ENCODE measurements at places on chromosomes 2 and 18. TPM values are rescaled to one million over a fixed set of nuclear protein-coding genes. Genes with fewer than 3 reads are reported as not detected.
A peak's percentile ranks its signal among the peaks of the same experiment; 100 is the strongest.

- DNase-seq = no peak
These were observed 314.2 kb downstream of the PID1 start for GRCh38 chr2:228956701-228957474.

- DNase-seq = no peak
These were observed 799.6 kb downstream of the KCNJ3 start for GRCh38 chr2:155498106-155498505.

- no peak for DNase-seq
These were observed 270.8 kb upstream of the AGAP1 start for GRCh38 chr2:235223011-235223410.

DNA sequence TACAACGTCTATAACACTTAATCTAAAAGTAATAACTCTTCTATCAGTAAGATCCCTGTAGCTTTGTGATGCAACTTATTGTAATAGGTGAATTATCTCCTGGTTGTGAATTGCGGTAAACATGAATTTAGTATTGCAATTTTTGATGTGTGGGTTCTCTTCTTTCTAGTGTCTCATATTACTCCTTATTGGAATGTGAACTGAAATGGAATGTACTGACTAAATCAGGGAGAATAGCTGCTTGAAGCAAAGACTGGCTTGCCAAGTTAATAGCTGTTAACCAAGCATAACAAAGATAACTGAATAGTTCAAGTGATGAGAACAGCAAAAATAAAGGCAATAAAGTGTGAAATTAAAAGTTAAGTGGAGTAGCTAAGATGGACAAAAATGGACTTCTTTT lies 60.5 kb upstream of the TFPI start:
- DNase-seq = no peak

GRCh38 chr2:231905026-231905425 lies 21.2 kb downstream of the NPPC start:
- no peak for DNase-seq

DNA sequence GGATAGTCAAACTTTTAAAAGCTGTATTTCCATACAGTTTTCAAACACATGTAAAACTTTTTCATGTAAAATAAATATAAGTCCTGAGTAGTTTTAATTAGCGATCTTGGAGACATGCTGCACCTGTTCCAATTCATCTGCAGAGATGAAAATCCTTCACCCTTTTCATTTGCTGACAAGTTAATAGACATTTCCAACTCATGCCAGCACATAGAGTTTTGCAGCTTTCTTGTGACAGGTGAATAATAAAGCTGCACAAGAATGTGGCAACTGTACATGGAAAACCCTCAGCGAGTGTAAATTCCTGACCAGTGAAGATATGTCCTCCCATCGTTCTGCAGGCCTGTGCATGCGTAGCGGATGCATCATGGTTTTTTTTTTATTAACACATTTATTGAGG lies 771.4 kb downstream of the TDRD15 start:
- DNase-seq = no peak

DNA sequence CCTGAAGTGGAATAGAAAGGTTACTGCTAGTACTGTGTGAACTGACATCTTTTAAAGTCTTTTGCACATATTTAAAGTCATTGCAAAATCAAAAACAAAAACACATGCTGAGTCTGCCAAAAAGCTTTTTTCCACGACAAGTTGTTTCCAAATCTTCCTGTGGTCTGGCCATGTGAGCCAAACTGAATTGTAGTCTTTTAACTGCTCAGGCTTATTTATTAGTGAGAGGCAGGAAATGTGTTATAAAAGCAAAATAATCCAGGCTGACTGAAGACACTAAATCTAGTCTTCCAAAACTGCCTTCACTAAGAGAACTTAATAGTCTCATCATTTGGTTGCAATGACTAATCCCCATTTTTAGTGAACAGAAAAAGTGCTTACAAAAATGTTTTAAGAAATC lies 2.3 kb downstream of the KRCC1 start:
- DNase-seq = no peak

DNA sequence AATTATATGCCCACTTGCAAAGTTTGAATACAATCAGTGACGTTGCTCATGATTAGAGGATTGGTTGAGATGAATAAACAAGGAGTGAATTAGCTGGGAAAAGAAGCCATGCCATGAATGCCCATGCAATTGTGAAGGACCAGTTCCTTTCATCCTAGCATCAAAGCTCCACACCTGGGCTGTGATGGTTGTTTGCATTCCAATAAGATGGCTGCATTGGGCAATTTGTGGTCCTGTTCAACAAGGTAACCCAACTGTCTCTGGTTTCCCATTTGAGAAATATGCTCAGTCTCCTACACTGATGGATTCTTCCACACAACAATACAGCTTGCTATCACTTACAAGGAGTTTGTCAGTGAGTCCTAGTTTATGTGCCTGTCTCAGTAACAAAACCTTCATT lies 550.2 kb downstream of the STK39 start:
- no peak for DNase-seq

- DNase-seq = no peak
These were observed 28.6 kb upstream of the SLC35F5 start for GRCh38 chr2:113784823-113785744.

DNA sequence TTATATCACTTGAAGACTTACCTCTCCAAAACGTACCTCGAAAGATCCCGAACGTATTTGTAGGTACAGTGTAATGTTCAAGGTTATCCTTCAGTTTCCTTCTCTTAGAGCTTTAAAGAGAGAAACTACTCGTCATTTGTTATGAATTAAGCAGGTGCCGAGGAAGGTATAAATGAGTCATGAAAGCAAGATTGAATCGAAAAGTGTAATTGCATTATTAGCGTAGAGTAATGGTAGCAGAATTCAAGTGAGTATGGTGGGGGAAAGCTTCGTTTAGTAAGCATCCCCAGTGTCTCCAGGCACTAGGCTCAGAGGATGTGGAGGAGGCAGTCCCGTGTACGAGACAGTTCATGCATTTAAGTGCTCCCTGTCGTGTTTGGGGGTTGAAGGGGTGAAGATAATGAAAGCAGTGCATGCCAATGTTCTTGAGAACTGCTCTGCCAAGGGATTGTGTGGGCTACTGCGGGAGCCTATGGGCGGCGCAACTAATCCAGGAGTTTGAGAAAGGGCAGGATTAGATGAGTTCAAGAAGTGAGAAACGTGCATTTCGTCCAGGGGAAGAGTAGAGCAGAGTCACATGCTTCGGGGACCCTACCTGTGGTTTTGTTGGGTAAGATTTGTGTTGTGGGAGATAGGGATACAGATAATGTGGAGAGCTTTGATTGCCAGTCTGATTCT lies 858 bp downstream of the POLR1B start:
- DNase-seq = peak; percentile 37

DNA sequence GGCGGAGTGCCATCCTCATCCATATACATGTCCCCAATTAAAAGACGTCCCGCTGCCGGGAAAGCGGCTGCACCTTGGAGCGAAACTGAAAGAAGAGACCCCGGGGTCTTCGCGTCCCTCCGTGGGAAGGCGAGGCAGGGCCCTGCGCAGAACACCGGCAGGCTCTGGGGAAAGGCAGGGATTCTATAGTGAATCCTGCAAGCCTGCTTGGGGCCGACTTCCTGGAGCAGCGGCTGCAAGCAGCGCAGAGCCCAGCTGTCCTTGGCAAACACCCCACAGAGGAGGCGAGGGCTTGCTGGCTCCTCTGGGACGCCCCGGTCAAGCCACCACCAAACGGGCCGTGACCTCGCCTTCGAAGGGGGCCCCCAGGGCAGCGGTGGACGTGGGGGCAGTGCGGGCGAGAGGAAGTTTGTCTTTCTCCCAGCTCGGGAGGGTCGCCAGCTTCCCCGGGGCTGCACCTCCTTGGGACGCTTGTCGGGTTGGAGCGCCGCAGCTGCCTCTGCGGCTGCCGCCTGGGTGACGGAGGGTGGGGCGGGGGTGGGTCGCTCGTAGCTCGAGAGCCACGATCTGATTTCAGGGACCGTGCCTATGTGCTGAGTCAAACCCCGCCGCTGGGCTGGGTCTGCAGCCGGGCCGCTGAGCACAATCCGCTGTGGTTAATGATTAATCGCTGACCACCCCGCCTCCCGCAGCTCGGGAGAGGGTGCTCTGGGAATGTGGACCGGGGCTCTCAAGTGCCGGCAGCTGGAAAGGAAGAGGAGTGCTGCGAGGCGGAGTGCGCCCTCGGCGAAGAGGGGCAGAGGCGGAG lies 486 bp upstream of the GPR39 start:
- peak; percentile 97 for DNase-seq

GRCh38 chr2:239626961-239627592 lies 226.3 kb upstream of the HDAC4 start:
- DNase-seq = no peak

GRCh38 chr2:71930049-71930681 lies 217.5 kb downstream of the CYP26B1 start:
- no peak for DNase-seq

GRCh38 chr2:84963692-84964405 lies 7.1 kb upstream of the KCMF1 start:
- DNase-seq = no peak

DNA sequence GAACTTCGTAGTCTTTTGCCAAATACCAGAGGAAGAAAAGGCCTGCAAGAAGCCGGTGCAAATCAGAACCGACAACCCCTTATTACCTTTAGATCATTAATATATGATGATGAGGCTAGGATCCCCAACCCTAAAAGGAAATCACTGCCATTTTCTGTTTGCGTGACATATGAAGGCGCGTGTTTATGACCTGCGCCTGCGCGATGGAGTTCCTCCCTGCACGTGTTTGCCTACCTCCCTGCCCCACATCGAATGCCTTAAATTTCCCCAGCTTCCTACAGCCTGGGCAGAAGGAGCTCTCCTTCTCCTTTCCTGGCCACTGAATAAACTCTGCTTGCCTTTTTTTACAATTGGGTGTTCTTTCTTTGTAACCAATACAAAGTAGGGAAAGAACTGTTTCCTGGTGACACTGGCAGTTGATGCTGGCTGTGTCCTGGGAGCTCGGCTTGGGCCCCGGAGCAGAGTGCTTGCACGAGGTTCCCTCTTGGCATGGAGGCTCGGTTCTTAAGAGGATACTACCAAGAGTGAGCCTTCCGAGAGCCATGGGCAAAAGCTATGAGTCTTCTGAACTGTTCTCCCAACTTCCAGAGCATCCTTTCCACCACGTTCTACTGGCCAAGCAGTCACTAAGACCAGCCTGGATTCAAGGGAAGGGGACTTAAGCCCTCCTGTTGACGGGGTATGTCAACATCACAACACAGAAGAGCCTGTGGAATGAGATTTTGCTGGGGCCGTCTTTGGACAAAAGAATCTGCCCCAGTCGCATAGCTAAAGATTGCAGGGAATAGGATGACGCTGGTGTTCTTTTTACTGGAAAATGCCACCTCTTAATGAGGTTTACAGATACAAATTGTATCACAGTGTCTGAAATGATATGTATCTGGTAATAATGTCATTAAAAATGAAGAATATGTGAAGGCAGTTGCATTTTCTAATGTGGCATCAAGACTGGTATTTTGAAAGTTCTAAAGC lies 179.8 kb downstream of the SH3BP4 start:
- no peak for DNase-seq

DNA sequence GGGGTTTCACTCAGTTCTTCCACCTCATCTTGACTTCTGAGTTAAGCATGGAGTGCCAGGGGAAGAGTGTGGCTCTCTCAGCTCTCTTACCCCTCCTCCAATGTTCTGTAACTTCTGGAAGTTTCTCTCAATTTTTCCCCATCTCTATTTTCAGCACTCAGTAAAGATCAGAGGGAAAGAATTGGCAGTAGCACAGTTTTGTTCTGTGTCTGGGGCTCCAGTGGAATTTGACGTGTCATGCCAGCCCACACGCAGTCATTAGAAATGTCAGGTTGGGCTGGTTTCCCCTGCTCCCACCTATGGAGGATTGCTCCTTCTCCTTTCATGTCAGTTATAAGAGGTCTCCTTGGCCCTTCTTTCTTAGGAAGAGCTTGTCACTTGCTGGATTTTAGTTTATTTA lies 104.6 kb upstream of the COL3A1 start:
- no peak for DNase-seq

The SOWAHC gene
- total RNA-seq = 31.2 TPM

The RAX gene
- total RNA-seq = not detected

The RPRM gene
- not detected for total RNA-seq

The CABLES1 gene
- 0.35 TPM for total RNA-seq

The MARCO gene
- 0.11 TPM for total RNA-seq

The CHN1 gene
- total RNA-seq = 0.75 TPM

Data from foreskin keratinocyte (primary cell).